ENCODE measurements at places on chromosomes 6 and 20. TPM values are rescaled to one million over a fixed set of nuclear protein-coding genes. Genes with fewer than 3 reads are reported as not detected.
A peak's percentile ranks its signal among the peaks of the same experiment; 100 is the strongest.

SLC4A11 gene
- not detected for total RNA-seq

PRPH2 gene
- total RNA-seq = 0.31 TPM

EDN3 gene
- total RNA-seq = 9.7 TPM

SYCP2 gene
- total RNA-seq = 3.0 TPM

OR2W1 gene
- not detected for total RNA-seq

SLC24A3 gene
- total RNA-seq = 6.5 TPM

CD2AP gene
- total RNA-seq = 21.2 TPM

MYCT1 gene
- 9.3 TPM for total RNA-seq

DNAJC5 gene
- 48.5 TPM for total RNA-seq

GRCh38 chr20:46195264-46196036 is 77.3 kb downstream of the CD40 start:
- no peak for ATAC-seq

DNA sequence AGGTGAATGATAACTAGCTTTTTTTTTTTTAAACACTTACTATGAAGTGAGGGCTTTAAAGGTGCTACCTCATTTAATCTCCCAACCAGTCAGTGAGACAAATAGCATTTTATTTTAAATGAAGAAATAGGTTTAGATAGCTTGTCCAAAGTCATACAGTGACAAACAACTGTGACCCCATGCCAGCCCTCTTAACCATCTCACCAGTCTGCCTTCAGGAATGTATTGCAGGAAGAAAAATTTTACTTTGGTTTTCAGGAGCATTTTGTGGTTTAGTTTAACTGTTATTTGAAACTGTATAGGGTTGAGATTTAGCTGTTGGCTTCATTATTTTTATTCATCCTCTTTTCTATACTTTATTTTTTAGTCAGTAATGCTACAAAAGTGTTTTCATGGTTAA is 18.6 kb downstream of the DSE start:
- no peak for ATAC-seq

DNA sequence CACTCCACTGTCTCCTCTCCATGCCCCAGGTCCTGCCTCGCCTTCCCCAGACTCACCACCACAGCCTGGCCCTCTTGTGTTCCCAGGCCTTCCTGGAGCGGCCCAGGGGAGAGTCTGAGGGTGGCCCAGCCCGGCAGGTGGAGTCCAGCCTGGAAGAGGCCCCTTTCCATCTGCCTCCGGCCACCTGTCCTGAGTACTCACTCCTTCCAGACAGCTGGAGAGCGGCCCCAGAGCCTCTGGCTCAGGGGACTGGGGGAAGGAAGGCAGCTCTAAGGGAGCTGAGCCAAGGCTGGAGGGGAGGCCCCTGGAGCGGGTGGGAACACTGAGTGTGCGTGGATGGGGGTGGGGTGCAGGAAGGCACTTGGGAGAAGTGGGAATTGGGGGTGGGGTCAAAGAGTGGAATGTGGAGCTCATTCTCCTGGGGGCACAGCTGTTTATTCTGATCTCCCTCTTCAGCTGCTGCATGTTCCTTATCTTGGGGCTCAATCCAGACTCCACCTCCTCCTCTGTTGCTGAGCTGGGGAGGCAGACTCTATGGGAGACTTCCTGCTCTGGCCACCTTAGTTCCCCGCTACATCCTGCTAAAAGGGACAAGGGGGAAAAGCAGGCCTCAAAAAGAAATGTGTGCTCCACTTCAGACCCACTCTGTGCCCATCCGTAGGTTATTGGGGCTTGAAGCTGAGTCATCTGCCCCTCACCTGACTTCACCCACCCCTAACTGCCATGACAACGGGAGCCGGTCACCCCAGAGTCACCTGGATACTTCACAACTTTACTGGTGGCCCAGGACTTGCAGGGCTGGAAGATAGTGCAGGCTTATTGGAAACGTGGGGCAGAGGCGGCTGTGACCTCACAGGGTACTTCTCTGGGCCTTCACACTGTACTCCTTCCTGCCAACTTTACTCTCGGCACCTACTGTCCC is 19.5 kb upstream of the TAF8 start:
- no peak for ATAC-seq

DNA sequence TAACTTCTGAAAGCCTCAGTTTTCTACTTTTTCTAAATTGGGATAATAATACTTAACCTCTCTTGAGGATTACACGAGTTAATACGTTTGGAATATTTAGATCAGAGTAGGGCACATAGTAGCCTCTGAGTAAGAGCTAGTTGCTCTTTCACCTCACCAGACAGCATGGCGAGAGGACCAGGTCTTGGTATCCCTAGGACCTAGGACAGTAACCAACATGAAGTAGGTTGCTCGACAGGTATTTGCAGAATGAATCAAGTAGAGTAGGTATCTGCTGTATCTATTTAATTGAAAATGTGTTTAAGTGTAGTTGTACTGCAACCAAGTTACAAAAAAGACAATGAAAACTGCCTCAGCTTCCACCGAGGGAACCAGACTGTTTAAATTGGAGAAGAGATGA is 1.4 kb downstream of the CDC5L start:
- ATAC-seq = no peak

GRCh38 chr6:107715550-107716321 is 108.4 kb downstream of the SCML4 start:
- no peak for ATAC-seq

GRCh38 chr6:82396964-82397751 is 33.5 kb downstream of the TPBG start:
- peak; percentile 61 for ATAC-seq

- ATAC-seq = peak; percentile 54
Measured at GRCh38 chr6:7267466-7268091, 45.4 kb downstream of the SSR1 start.

DNA sequence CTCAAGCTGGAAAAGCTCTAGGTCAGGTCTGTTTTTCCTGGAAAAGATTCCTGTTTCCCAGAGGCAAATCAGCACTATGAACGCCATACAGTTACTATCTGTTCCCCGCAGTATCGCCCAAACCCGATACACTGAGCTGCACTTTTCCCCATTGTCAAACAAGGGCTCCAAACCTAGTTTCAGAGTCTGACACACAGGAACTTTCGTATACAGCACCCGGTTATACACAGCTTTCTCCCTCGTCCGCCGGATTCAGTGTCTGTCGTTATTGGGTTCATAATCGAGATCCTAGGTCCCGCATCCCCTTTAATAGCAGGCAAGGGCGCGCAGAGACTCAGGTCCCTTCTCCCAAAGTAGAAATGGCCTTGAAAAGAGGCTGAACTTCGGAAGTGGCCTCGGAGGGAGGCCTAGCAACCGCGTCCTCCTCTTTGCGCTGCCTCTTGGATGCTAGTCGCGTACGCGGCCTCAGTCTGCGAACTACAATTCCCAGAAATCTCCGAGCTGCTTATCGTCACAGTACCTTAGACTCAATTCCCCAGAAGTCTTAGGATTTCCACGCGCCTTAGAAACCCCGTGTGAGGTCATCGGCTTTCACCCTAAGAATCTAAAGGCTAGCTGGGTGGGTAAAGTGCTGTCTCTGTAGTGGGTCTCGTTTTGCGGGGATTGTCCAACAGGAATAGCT is 34.2 kb downstream of the ZNF391 start:
- ATAC-seq = no peak

- no peak for ATAC-seq
Measured at GRCh38 chr6:151379933-151380847, 11.2 kb downstream of the ZBTB2 start.

GRCh38 chr6:39850736-39851297 is 58.6 kb downstream of the DAAM2 start:
- no peak for ATAC-seq

DNA sequence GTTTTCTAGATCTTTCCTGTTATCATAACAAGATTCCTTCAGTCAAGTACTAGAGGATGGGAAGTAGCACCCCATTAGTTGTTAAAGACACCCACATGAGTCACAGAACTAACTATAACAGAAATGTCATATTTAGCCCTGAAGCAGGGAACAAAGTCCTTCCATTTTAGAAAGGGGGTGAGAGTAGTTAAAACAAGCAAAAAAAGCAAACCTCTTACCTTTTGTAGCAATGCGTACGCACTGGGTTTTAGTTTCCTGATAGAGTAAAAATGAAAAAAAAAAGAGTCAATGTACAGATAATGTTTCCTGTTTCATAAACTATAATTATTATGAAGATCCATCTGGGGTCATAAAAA is 163.7 kb upstream of the THEMIS start:
- no peak for ATAC-seq

DNA sequence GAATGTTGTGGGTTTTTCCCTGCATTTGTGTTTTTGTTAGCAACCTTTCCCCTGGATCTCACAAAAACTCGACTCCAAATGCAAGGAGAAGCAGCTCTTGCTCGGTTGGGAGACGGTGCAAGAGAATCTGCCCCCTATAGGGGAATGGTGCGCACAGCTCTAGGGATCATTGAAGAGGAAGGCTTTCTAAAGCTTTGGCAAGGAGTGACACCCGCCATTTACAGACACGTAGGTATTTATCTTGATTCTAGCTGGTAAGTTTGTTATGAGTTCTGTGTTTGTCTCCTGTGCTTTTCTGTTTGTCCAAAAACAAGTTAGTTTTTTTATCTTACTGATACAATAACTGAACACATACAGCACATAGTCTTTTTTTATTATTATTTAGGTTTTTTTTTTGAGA is 3.0 kb downstream of the SLC25A27 start:
- ATAC-seq = no peak

- ATAC-seq = no peak
Measured at GRCh38 chr6:48973491-48973890, 489.6 kb downstream of the MMUT start.

DNA sequence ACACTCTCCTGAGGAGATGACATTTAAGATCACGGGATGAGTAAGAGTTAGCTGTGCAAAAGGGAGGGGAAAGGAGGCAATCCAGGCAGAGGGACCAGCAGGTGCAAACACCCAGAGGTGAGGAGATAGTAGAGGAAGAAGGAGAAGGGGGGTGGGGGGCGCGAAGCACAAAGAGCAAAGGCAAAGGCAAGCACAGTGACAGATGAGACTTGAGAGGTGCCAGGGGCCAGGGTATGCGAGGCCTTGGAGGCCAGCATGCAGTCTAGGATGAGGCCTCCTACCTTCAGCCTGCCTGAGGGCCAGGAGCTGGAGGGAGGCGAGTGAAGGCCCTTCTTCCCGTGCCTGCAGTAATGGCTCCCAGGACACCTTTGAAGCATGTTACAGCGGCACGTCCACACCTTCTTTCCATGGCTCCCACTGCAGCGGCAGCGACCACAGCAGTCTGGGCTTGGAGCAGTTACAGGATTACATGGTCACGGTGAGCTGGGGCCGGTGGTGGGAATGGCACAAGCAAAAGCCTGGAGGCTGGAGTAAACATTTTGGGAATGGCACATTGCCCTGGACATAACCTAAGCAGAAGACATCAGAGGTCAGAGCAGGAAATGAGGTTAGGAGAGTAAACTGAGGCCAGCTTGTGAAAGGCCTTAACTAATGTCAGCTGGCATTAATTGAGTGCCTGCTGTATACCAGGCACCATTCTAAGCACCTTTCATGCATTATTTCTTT is 18.6 kb downstream of the CCM2L start:
- ATAC-seq = no peak

DNA sequence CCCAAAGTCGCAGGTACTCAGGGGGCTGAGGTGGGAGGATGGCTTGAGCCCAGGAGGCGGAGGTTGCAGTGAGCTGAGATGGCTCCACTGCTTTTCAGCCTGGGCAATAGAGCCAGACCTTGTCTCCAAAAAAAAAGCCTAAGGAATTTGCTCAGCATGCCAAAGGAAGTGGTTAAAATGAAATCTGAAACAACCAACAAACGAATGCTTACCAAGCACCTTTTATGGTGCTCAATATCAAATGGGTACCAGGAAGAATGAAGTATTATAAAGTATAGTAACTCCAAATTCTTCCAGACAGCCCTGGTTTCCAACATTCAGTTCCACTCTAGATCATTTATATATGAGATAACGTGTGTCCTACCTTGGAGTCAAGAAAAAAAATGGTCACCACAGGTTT is 14.0 kb downstream of the GMDS start:
- no peak for ATAC-seq

GRCh38 chr6:88449770-88450169 is 283.6 kb upstream of the CNR1 start:
- ATAC-seq = no peak

DNA sequence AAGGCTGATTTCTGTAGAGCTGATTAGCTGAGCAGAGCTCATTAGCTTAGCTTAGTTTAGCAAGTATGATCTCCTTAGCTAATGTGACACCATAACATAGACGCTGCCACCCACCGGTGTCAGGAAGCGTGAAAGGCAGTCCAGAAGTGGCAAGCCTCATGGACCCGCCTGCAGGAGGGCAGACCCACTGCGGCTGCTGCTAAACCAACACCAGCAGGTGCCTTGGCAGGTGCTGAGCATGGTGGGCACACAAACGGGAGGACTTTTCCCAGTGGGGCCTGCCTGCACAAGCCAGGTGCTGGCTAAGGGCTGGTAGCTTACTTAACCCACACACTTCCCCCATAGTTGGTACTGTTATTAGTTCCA is 22.7 kb downstream of the ZDHHC14 start:
- no peak for ATAC-seq

- no peak for ATAC-seq
Measured at GRCh38 chr6:30641048-30641447, 5.9 kb upstream of the C6orf136 start.

DNA sequence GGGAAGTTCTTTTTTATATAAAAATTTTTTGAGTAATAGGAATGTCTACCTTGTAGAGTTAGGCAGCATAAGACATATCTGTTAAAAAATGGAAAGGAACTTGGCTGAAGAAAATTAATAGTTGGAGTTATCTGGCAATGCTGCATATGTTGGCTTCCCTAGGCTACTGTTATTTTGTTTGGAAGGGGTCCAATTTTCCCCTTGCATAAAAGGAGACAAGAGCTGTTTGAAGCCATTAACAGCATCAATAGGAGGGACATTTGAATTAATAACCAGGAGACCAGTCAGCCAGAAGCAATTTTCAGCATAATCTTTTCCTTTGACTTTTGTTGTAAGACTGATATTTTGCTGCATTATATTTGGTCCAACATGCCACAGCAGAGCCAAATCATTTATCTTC is 80.9 kb upstream of the TAB2 start:
- no peak for ATAC-seq

- ATAC-seq = no peak
Measured at GRCh38 chr20:39813190-39813829, 851.2 kb downstream of the DHX35 start.

- ATAC-seq = no peak
Measured at GRCh38 chr6:6004390-6004995, 2.2 kb downstream of the NRN1 start.

GRCh38 chr6:16670183-16670582 is 91.1 kb downstream of the ATXN1 start:
- peak; percentile 52 for ATAC-seq

- ATAC-seq = no peak
Measured at GRCh38 chr20:10710991-10711775, 37.4 kb upstream of the JAG1 start.

DNA sequence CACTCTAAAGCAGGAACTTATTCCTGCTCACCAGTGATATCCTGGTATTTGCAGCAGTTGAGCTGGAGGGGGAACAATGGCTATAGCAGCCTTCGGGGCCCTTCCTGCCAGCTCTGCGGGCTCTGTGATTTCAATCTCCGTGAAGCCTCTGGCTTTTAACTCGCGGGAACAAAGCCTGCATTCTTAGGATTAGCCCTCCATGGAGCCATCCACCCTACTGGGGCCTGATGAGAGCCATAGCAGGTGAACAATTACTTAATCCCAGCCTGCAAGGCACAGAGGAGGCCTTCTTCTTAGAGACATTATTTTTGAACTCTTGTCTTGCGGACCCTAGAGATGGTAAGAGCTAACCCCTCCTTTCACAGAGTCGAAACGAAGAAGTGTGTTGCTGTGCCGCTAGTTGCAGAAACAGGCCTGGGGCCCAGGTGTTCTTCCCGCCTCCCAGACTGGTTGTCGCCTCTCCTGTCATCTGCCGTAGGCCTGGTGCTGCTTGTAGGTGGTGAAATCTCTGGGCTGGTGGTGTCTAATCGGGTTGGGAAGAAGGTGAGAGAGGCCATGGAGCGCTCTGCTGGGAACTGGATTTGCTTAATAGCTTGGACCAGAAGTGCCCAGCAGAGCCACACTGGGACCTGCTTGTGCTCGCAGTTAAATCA is 9.7 kb downstream of the GHRH start:
- ATAC-seq = no peak

Data from gastroesophageal sphincter (tissue), 4 donors.